ENCODE measurements at places on chromosomes 13 and 19.

DNA sequence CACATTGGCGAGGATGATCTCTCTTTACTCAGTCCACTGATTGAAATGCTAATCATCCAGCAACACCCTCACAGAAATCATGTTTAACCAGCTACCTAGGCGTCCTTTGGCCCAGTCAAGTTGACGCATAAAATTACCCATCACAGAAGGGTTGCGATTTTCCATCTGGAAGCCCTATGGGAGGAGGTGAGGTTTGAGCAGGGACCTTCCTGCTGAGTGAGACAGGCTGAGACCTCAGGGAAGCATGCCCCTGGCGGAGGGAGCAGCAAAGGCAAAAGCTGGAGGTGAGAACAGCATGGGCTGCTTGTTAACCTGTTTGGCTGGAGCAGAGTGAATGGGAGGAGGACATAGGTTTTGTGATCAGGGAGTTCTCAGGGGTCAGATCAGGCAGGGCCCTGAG, 7.3 kb downstream of the TTC9B start:
- no peak for DNase-seq
- no peak overlapping the region for H3K4me3 ChIP-seq
- peaks cover 5% of the 10 kb centered on the region for H3K27me3 ChIP-seq
- H3K4me1 ChIP-seq, result no peaks in the 10 kb centered on the region
- H3K36me3 ChIP-seq, result peaks cover 50% of the 10 kb centered on the region

- DNase-seq, result no peak
- H3K4me3 ChIP-seq, result no peak overlapping the region
- no peaks in the 10 kb centered on the region for H3K36me3 ChIP-seq
- H3K4me1 ChIP-seq, result no peaks in the 10 kb centered on the region
- no peak overlapping the region for H3K27ac ChIP-seq
Observed at GRCh38 chr19:56919308-56919995, 78.9 kb upstream of the PEG3 start.

DNA sequence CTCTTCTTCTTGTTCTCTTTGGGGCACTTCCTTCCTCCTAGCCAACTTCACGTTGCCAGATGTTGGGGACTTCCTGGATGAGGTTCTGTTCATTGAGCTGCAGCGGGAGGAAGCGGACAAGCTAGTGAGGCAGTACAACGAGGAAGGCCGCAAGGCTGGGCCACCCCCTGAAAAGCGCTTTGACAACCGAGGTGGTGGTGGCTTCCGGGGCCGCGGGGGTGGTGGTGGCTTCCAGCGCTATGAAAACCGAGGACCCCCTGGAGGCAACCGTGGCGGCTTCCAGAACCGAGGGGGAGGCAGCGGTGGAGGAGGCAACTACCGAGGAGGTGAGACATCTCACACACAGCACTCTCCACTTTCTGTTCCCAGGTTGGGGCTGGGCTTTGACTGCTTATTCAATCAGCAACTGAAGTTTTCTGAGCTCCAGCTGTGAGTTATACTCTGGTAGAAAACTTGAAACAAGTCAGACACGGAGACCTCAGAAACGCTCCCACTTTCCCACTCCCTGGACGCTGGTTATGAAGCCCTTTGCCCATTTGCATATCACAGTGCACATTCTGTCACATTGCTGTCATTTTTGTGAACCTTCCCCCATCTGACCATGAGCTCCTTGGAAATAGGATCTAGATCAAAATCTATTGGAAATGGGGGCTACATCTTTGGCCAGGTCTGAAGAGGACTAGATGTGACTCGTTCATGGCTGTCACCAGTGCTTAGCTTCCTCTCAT, 7.2 kb upstream of the CCDC97 start:
- H3K4me1 ChIP-seq, result peaks cover 73% of the 10 kb centered on the region
- H3K27ac ChIP-seq, result peak overlapping the region; percentile 86
- H3K4me3 ChIP-seq, result no peak overlapping the region
- H3K27me3 ChIP-seq, result no peaks in the 10 kb centered on the region
- DNase-seq, result no peak

DNA sequence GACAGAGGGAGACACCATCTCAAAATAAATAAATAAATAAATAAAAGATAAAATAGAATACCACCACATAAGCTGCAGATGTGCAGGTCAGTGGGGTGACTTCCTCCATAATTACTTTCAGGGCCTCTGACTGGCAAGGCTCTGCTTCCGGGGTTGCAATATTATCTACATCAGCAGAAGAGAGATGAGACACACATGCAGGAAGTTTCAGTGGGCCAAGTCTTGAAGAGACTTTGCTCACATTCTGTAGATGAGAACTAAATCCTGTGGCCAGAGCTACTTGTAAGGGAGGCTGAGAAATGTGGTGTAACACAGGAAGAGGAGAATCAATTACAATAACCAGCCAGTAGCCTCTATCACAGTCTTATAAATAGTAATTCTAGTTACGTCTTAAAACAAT, 89.9 kb upstream of the MAB21L1 start:
- H3K4me3 ChIP-seq, result no peak overlapping the region
- no peak overlapping the region for H3K27ac ChIP-seq
- H3K36me3 ChIP-seq, result peaks cover 12% of the 10 kb centered on the region
- DNase-seq, result no peak

GRCh38 chr13:112995395-112996191, 26.6 kb downstream of the MCF2L start:
- no peaks in the 10 kb centered on the region for H3K27me3 ChIP-seq
- no peak for DNase-seq
- H3K4me3 ChIP-seq, result no peak overlapping the region
- H3K36me3 ChIP-seq, result no peaks in the 10 kb centered on the region

DNA sequence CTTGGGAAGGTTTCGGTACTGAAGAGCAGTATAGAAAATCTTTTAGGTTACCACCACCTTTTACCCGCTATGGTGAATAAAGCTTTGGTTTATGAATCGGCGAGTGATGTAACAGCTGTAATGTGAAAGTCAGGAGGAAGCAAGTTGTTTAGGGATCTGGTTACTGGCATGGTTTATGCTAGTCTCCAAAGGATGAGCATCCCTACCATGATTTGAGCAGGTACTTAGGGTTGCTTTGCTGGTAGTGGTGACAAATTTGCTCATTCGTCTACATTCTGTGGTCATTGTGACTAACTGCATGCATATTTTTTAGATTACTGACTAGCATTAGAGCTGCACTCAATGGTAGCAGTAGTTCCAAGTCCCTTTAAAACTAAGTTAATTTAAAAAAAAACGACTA, 104.1 kb downstream of the FRY start:
- peaks cover 29% of the 10 kb centered on the region for H3K36me3 ChIP-seq
- H3K4me3 ChIP-seq, result no peak overlapping the region
- peak overlapping the region; percentile 61 for H3K27ac ChIP-seq
- no peaks in the 10 kb centered on the region for H3K27me3 ChIP-seq
- no peak for DNase-seq
- H3K4me1 ChIP-seq, result peaks cover 51% of the 10 kb centered on the region

Measured in left ventricle myocardium inferior (tissue), 1 donor.